ENCODE measurements at places on chromosomes 11 and 22.

DNA sequence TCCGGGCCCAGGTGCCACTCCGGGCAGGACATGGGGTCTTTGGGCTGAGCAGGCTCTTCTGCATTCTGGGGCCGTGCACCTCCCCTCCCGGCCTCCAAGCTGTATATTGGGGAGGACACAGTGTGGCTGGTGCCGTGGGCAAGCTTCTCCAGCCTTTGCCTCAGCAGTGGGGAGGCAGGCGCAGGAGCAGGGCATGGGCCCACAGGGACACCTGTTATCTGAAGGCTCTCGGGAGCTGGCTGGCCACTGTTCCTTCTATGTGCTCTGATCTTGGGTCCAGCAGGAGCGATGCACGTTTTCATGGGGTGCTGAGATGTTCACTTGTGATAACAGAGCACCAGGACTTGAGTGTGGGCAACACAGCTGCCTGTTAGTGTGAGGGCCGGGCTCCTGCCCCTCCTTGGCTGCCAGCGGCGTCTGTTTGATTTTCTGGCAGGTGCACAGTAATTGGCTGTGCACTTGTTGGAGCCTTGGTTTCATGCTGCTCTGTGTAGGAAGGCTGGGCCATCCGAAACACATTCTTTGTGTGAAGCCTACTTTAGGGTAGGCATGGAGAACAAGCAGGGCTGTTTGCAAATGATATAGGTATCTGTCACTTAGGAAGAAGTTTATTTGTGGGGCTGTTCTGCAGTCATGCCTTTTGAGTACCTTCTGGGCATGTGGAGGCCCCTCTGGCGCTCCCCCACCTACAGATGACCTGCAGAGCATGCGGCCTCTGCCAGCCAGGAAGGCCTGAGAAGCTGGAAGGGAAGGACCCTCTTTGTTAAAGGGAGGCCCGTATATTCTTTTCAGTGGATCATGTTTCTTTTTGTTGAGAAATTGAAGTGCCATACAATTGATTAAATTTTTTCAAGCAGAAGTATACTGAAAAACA lies 201.5 kb downstream of the TBC1D22A start:
- no peak for DNase-seq

- DNase-seq, result no peak
Measured at GRCh38 chr11:70122490-70123198, 44.5 kb downstream of the ANO1 start.

- no peak for DNase-seq
Measured at GRCh38 chr11:122093731-122094275, 22.2 kb downstream of the BLID start.

DNA sequence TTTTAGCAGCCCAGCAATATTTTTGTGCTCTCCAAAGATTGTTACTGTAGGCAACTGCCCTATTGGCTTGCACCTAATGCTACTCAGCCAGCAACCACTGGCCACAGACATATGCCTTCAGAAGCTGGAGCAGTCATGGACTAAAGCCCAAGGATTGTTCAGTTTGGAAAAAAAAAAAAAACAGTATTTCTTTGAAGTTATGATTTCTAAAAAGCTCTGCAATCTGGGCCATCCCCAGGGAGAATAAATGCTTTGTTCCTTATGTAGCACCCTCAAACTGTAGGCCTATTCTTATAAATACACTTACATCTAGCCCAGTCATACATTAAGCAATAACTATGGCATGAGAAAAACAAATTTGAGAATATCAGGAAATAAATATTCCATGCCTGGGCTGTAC lies 2190.5 kb upstream of the RAG2 start:
- no peak for DNase-seq

DNA sequence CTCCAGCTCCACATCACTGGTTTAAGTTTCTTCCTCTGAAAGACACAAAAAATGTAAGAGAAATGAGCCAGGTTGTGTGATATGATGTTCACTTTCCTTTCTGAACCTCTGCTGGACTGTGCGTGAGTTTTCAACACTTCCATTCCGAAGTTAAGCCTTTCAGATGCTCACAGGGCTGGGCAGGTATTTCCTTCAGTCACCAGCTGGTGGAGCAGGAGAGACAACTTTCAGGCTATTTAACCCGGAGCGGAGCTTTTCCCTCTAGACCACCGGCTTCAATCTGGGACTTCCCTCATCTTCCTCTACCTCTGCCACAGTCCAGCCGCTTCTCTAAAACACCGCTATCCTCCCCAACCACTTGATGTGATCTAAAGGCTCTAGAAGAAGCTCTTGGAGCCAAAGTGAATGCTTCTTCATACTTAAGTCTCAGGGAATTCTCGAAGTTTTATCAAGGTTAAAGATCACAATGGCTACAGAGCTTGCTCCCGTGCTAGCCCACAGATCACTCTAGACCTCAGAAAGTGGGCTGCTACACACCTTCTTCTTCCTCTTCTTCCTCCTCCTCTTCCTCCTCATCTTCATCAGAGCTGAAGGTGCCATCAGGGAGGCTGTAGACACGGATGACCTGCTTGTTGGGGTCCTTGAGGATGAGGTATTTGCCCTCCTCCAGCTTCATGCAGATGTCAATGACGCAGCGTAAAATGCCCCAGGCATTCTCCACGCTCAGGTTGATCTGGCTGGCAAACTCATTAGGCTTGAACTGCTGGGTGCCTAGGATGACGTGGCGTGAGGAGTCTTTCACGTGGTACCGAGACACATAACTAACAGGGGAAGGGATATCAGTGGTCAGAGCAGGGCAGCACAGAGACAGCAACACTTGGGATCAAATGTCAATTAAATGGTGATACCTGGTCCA lies 4.4 kb upstream of the FOXRED2 start:
- no peak for DNase-seq

- DNase-seq, result no peak
Measured at GRCh38 chr11:69153661-69154060, 2.1 kb upstream of the SMIM38 start.

Measured in cerebellar nuclear complex (tissue), 1 donor.